ENCODE measurements at places on chromosomes 1 and 21.

DNA sequence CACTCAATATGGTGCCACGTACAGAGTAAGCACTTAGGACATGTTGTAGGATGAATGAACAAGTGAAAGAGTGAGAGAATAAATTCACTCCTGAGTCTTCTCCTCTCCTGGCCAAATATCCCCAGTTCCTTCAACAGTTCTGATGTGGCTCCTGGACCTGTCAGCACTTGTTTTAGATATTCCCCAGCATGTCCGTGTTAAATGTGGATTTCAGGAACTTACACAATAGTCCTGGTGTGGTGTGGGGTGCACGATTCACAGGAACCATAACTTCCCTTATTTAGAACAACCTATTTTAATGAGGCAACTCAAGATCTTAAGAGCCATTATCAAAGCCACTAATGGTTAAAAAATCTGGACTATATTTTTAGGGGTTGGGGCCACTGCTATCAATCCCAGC is 39.0 kb upstream of the MYSM1 start:
- DNase-seq, result no peak

DNA sequence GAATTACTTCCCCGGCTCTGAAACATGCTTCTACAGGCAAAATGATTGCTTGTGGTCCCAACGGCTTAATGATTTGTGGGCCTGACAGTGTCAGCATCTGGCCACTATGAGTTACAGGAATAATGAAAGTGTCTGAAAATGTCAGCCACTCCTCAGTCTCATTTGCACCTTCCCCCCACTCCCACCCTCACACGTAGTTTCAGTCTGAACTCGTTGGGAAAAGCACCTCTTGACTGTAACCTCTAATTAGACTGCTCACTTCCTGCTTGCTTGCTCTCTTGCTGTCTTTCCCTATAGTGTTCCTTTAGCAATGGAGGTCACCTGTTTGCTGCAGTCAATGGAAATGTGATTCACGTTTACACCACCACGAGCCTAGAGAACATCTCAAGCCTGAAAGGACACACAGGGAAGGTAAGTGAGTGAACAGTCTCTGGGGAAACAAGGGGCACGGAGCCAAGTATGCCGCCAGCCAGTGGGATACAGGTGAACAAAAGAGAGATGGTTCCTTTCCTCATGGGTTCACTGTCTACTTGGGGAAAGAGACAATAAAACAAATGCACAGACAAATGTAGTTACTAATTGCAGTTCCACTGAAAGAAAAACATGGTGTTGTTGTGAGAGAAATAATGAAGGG is 27.1 kb downstream of the CFAP57 start:
- no peak for DNase-seq

- DNase-seq, result no peak
Observed at GRCh38 chr1:205492201-205492667, 12.2 kb upstream of the CDK18 start.

DNA sequence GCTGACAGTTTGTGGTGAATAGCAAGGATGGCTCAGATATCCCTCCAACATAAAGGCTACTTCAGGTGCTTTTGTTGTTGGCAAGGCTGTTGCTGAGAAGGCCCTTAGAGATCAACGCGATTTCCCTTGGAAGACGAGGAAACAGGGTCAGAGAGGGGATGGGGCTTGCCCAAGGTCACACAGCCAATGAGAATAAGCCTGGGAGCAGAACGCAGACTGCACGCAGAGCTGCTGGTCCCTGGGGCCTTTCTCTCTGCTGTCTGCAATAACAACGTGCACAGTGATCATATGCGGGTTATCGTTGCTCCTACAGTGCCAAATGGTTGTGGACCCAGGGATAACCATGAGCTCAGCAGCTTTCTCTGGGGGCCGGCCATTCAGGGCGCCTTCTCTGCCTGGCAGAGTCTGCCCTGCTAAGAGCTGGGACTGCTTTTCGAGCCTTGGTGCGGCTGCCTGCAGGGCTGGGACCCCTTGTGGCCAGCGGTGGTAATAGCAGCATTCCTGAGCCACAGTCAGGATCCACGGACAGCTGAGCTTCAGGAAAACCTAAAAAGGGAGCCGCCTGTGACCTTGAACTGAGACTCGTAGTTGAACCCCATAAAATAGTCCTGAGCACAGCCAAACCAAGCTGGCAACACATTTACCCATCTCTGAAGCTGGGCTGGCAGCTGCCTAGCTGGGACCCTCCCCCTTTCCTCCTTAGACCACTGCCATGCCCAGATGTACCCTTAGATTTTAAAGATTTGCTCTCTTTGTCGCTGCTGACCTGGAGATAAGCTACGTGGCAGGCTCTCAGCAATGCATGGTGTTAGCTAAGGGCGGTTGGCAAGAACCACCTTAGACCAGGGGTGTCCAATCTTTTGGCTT is 39.8 kb downstream of the HTR6 start:
- DNase-seq, result peak; percentile 10

GRCh38 chr1:111666828-111667227 is 47.2 kb downstream of the RAP1A start:
- no peak for DNase-seq

DNA sequence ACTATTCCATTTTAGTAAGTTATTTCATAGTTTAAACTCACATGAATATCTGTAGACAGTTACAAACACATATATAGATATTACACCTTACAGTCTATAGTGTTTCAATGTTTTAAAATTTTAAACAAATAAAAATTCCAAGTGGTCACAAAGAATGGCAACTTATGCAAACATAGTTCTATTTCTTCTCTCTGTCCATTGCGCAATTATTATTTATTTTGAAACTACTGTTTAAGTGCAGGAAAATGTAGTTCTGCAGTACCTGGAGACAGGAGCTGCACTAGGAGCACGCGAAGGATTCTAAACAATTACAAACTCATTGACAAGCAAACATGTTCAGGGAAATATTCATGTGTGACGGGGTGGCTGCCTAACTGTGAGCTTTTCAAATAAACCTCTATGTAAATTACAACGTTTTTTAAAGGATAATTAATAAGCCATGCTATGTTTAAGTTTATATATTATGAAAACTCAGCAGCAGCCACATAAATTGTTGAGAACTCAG is 312.0 kb upstream of the DUSP10 start:
- DNase-seq, result no peak

GRCh38 chr1:218390618-218391017 is 45.5 kb downstream of the TGFB2 start:
- no peak for DNase-seq

- DNase-seq, result no peak
Observed at GRCh38 chr1:112923959-112924349, 32.0 kb downstream of the SLC16A1 start.

GRCh38 chr1:45122724-45123123 is 83.7 kb downstream of the ZSWIM5 start:
- no peak for DNase-seq

- no peak for DNase-seq
Observed at GRCh38 chr1:232613752-232614381, 16.1 kb downstream of the SIPA1L2 start.

DNA sequence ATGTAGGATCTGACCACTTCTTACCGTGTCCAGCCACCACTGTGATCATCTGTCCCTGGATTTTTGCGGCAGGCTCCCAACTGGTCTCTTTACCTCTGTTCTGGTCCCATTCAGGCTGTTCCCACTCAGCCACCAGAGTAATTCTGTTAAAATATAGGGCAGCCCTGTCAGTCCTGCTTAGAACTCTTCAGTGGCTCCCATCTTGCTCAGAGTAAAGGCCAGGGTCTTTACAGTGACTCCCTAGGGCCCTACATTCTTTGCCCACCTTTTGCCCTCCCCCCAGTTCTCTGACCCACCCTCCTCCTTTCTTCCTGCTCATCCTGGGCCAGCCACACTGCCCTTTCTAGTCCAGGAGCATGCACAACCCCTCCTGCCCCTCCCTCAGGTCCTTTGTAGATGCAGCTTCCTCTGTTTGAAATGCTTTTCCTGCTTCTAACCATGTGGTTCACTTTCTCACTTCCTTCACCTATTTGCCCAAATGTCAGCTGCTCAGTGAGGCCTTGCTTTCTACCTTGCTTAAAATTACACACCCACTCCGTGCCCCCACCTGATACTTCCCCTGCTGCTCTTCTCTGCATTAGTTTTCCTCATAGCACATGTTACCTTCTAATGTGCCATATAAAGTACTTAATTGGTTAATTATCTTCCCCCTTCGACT is 7.8 kb downstream of the UBIAD1 start:
- no peak for DNase-seq

DNA sequence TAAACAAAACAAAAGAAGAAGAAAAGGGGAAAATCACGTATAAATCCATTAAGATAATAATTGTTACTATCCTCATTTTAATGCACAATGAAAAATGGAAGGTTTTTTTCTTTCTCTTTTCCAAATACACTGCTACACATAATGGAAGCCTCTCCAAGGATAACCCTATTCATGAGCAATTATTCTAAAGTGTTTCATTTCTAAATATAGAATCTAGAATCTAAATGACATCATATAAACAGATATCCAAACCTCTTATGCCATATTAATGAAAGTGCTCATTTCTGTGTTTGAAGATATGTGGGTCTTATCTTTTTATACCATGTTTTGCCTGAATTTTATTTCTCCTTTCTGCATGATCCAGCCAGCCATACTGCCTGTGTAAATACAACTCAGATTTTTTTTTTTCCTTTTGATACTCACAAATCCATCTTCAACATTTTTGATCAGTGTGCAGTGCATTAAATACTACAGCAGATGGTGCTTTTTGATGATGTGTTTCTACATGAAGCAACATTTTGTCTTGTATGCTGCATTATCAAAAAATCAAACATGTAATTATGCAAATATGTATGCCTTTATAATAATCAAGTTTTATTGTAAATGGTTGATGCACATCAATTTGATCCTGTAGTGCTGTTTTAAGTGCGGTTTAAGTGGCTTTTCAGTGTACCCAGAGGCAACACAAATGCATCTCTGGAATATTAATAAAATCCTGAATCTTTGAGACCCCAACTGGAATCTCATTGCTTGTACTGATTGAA is 625.6 kb upstream of the PTBP2 start:
- no peak for DNase-seq

- no peak for DNase-seq
Observed at GRCh38 chr1:3599286-3599811, 12.0 kb downstream of the MEGF6 start.

- DNase-seq, result no peak
Observed at GRCh38 chr1:101165954-101166353, 70.9 kb upstream of the S1PR1 start.

GRCh38 chr1:227947676-227948492 is at the start of gene WNT9A:
Gene WNT9A, minus strand, starts transcription at chr1:227947932. Its CDS starts 45 bp downstream, at chr1:227947887.
- no peak for DNase-seq

GRCh38 chr21:42572906-42573495 is 59.3 kb downstream of the SLC37A1 start:
- DNase-seq, result no peak

DNA sequence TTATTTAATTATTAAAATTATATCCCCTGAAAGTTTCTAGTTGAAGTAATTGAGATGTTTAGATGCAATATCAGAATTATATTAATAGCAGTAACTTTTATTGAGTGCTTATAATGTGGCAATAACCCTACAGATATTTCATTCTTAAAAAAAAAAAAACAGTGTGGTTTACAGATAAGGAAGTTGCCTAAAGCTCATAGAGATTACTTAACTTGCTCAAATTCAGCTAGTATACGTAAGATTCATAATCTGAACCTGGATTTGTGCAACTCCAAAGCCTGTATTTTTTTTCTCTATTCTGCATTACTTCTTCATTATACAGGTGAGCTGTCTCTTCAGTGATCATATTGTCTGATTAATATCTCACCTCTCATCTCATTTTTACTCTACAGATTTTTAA is 156.0 kb upstream of the PTBP2 start:
- no peak for DNase-seq

DNA sequence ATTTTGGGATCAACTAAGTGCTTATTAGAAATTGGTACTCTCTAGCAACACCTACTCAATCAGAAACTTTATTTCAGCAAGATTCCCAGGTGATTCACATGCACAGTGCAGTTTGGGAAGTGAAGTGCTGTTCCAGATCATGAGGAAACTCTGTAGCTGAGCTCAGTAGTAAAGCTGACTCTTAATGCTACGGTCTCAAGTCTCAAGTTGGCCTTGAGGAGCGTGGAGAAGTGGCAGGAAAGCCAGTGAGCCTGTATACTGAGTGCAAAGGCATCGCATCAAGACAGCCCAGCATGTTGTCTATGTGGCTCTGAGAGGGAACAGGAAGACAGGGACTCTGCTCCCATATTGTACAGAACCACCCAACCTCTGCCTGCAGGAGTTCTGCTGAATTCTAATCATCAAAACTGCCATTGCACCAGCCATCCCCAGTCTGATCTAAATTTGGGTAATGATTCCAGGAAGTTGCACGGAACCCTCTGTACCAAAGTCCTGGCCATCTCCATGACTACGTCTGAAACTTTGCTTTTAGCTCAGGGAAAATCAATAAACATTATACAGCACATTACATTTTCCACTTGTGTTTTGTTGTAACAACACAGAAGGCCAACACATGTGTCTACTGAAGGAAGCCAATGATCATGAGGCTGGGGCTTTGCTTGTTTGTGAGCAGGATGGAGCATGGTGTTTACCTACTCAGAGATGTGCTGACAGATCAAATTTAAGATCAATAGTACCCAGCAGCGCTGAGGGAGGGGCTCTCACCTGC is 105.1 kb upstream of the TLR5 start:
- DNase-seq, result no peak

DNA sequence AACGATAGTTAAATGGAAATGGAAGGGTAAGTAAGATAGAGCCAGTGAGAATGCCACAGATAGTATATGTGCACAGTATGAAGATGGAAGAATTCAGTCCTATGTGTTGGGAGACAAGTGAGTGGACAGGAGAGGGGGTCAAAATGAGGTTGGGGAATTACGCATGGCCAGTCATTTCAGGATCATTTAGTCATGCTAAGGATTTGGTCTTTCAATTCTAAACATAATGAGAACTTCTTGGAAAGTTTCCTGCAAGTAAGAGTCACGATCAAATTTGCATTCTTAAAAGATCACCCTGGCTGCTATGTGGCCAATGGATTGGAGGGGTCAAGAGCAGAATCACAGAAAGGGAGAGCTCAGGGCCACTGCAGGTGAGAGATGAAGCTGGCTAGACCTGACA is 64.0 kb upstream of the KCNK2 start:
- DNase-seq, result no peak

Measured in activated CD8-positive, alpha-beta memory T cell treated with anti-CD3 and anti-CD28 coated beads for 1 hour (primary cell).